ENCODE measurements at places on chromosomes 13 and 19.
A peak's percentile ranks its signal among the peaks of the same experiment; 100 is the strongest.

DNA sequence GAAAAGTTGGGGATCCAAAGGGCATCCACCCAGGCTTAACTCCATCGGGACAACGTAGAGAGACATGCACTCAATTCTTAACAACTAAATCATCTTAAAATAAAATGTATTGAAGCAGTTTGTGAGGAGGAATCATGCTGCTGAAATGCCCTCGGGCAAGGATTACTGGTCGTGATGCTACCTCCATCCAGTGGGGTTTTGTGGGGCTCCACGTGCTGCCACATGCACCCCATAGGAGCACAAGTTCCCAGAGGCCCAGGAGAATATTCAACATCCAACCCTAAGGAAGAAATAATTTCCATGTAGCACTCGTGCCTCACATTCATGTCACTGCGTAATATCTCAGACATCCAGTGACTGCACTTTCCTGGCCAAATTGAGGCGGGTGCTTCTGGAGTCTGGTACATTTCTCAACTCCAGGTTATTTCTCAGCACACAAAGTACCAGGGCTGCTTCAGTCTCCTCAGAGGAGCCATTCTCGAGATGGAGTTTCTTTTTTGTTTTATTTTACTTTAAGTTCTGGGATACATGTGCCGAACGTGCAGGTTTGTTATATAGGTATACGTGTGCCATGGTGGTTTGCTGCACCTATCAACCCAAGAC, 429.8 kb downstream of the FOXO1 start:
- DNase-seq = no peak

GRCh38 chr19:1627194-1627593, 21.9 kb upstream of the UQCR11 start:
- DNase-seq = no peak

- no peak for DNase-seq
These were observed 225.1 kb downstream of the HS6ST3 start for GRCh38 chr13:96314974-96315373.

DNA sequence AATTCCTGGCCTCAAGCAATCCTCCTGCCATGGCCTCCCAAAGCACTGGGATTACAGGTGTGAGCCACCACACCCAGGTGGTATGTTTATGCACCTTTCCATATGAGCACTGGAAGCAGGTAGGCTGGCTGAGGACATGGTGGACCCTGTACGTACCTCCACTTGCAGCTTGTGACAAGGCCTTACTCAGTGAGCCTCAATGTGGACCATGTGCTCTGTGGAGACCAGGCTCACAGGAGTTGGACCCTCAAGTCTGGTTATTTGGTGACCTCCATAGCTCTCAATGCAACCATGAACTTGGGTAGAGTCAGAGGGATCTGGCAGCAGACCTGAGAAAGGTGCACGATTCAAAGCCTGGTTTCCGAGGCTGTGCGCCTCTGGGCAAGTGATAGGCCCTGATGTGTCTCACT, 5.5 kb downstream of the ACP4 start:
- DNase-seq = no peak

DNA sequence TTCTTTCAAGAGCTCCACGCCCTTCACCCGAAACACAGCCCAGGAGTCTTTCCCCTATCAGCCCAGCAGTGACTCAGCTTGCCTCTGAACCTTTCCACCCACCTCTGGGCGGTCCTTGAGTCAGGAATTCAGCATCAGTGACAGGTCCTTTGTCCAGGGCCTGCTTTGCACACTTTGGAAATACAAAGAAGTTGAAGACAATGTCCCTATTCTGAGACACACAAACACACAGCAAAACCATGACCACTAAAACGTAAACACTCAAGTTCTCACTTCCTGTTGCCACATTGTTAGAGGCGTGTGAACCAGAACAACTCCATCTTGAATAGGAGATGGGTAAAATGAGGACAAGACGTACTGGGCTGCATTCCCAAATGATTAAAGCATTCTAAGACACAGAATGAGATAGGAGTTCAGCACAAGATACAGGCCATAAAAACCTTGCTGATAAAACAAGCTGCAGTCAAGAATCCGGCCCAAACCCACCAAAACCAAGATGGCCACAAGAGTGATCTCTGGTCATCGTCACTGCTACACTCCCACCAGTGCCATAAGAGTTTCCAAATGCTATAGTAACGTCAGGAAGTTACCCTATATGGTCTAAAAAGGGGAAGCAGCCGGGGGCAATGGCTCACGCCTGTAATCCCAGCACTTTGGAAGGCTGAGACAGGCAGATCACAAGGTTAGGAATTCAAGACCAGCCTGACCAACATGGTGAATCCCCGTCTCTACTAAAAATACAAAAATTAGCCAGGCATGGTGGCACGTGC, 49.2 kb upstream of the ATP12A start:
- no peak for DNase-seq

DNA sequence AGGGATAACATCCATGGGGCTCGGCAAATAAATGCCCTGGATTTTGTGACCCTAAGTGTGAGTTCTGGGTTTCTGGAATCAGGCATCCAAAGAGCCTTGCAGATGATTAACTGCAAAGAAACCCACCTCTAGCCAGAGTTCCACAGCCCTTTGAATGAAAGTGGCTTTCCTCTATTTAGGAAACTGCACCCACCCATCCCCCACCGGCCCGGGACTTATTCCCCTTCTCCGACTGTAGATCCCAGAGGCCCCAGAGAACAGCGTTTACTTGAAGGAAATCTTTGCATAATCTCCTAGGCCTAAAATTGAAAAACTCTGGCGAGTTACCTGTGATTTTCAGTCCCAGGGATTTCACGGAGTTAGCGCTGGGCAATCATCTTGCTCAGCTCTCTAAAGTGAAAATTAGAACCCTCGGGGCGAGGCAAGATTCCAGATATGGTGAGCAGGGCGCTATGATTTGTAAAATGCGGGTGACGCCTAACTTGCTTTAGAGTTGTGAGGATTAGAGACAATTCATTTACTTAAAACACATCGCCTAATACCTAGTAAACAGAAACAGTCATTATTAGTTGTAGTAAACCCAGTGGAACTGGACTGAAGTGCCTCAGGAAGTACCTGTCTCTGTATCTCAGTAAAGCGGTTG, 9.4 kb downstream of the URAD start:
- no peak for DNase-seq

- no peak for DNase-seq
These were observed 23.7 kb downstream of the ZNF175 start for GRCh38 chr19:51594774-51595109.

- DNase-seq = no peak
These were observed 199.1 kb downstream of the STK24 start for GRCh38 chr13:98377635-98378378.

GRCh38 chr13:44407379-44407778, 33.8 kb downstream of the SERP2 start:
- DNase-seq = no peak

- no peak for DNase-seq
These were observed 43.4 kb upstream of the MAP3K10 start for GRCh38 chr19:40147693-40148347.

- DNase-seq = no peak
These were observed 47.3 kb upstream of the NPAS1 start for GRCh38 chr19:46972311-46972710.

GRCh38 chr19:55986487-55986886, at the start of gene NLRP5:
Gene NLRP5, plus strand, starts transcription at chr19:55986775.
- no peak for DNase-seq

- peak; percentile 27 for DNase-seq
These were observed 41.2 kb upstream of the USPL1 start for GRCh38 chr13:30576528-30576927.

DNA sequence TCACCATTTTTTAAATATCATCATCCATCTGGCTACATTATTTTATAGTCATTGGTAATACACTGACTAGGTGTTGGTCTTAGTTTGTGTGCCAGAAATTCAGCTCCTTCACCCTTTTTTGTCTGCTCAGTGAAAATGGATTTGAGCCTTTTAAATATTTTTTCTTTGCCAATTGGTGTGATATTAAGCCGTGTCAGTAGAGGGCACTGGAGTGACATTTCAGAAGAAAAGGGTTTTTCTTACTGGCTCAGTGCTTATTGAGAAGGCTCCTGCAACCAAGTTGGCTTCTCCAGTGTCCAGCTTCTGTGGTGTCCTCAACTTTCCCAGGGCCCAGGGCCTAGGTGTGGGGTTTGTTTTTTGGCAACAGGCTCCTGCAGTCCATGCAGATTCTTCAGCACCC, 546.6 kb downstream of the DACH1 start:
- no peak for DNase-seq

- DNase-seq = no peak
These were observed 721.5 kb upstream of the KLHL1 start for GRCh38 chr13:70829748-70830147.

DNA sequence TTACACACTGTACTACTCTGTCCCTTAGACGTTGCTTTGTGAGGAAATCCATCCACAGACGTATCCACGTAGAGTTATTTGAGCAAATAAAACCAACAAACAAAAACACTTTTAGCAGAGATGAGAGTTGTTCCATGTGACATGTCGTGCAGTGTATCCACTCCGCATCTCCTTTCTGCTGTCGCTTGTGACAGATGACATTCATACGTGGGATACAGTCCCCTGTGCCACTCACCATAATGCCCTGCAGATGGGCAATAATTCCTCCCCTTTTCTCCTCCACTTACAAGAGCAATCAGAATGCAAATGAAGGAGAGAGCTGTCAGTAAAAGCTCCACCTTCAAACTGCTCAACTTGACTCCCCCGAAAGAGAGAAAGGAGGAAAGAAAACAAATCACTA, 26.0 kb downstream of the IRS2 start:
- DNase-seq = no peak

DNA sequence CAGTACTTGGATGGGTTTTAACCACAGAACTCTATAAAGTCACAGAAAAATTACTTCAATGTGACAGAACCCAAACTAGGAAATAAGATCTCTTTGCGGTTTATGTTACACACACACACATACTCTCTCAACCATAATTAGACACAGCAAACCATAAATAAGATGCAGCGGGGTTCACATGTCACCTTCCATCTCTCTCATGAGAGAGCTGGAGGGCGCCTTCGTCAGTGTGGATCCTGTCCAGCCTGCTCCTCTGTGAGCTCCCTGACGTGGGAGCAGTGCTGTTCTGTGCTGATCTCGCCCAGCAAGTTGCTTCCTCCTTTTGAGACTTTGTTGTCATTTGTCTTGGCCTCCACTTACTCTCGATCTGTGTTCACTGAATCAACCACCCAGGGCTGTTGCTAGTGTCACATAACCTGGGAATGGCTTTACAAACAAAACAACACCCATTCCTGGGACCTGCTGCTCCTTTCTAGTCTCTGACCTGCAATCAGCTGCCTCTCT, 204.9 kb upstream of the KL start:
- no peak for DNase-seq

- DNase-seq = no peak
These were observed 3.5 kb upstream of the DOCK6 start for GRCh38 chr19:11265785-11266236.

DNA sequence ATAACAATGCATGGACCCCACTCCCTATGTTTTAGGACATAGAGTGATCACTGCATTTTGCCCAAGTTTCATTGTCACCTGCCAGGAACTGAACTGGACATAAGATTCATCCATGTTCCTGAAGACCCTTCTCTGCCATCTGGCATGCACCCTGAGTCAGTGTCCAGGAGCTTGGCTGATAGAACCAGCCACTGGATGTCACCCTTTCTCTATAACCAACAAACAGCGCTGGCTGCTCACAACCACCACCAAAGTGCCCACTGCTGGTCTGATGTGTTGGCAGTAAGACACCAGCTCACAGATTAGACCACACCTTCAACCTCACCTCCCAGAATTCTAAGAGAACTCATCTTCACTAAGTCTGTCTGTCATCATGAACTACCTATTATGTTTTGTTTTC, 333.4 kb downstream of the ITGBL1 start:
- DNase-seq = no peak

GRCh38 chr13:24038405-24038804, 122.1 kb upstream of the SPATA13 start:
- DNase-seq = no peak

GRCh38 chr19:38569368-38569983, 48.3 kb downstream of the MAP4K1 start:
- no peak for DNase-seq

DNA sequence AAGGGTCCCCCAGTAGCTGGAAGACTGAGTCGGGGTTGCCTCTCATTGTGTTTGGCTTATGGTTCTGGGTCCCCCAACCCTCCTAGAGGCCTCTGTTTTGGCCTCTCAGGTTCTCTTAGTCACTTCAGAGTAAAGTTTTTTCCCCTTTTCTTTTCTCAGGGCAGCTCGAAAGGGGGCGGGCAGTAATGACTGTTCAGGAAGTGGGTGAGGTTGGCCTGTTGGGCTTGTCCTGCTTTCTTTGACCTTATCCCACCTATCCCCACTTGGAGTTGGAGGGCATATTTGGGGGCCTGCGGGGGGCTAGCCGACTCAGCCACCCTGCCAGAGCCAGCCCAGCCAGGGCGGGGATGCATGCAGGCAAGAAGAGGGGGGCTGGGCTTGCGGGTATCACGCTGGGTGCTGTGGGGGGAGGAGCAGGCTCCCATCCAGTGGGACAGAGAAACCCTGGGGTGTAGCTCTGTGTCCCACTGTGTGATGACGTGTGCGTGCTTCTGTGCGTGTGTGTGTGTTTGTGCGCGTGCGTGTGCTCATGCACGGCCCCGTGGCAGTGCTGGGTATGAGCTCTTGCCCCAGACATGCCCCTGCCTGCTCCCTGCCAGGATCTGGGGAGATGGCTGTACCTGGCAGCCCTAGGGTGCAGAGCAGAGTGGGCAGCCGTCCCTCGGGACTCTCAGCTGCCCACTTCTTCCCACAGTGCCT, 1.4 kb downstream of the CIC start:
- peak; percentile 37 for DNase-seq

DNA sequence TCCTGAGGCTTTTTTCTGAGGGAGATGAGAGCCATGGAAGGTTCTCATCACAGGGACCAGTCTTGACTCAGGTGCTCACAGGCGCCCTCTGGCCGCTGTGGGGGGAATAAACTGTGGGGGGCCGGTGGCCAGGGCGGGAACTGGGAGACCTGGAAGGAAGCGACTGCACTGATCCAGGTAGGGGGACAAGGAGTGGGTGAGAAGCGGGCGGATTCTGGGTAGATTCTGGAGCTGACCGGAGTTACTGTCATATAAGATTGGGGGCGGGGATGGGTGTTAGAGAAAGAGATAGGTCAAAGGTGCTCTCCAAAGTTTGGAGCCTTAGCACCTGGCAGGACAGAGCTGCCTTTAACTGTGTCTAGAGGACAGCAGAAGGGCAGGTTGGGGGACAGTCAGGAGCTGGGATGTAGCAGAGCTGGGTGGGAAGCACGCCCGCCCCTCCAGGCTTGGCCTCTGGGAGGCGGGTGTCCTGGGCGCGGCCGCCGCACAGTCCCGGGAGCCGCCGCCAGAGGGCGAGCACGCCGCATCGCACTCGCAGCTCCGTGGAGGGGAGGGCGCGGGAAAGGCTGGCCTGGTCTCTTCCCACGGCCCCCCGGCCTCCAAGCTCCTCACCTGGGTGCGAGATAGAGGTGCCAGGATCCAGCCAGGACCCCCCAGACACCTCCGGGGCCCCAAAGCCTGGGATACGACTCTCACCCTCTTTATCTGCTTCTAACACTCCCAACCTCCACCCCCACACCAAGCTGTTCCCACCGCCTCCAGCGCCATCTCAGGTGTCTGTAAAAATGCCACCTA, 4.2 kb upstream of the DAND5 start:
- peak; percentile 57 for DNase-seq
